PC-3 (cell line): ENCODE measurements at places on chromosomes 4 and X. TPM values are rescaled to one million over a fixed set of nuclear protein-coding genes. Genes with fewer than 3 reads are reported as not detected.

Gene NAT8L
- 1.6 and 2.0 TPM in 2 replicates for total RNA-seq

Gene ODAPH
- not detected in 2 replicates for total RNA-seq

Gene EMD
- 46.8 and 49.0 TPM in 2 replicates for total RNA-seq

Gene COPS4
- 49.5 and 58.3 TPM in 2 replicates for total RNA-seq

Gene UGDH
- total RNA-seq: 50.0 and 53.4 TPM in 2 replicates

Gene UCHL1
- 0.63 and 1.8 TPM in 2 replicates for total RNA-seq

Gene RS1
- not detected in 2 replicates for total RNA-seq

Gene ELF4
- total RNA-seq: 23.4 and 23.8 TPM in 2 replicates

Gene CYSLTR1
- total RNA-seq: not detected in 2 replicates

Gene ASB5
- not detected in 2 replicates for total RNA-seq

DNA sequence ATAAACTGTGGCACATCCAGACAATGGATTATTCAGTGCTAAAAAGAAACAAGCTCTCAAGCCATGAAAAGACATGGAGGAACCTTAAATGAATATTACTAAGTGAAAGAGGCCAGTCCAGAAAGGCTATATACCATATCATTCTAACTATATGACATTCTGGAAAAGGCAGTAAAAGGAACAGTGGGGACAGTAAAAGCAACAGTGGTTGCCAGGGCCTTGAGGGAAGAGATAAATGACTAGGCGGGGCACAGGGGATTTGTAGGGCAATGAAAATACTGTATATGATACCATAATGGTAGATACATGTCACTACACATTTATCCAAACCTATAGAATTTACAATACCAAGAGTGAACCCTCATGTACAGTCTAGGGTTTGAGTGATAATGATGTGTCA, 115.3 kb downstream of the ATP8A1 start:
- no peaks in the 10 kb centered on the region for H3K36me3 ChIP-seq
- no peak overlapping the region for H3K27ac ChIP-seq
- H3K27me3 ChIP-seq: no peaks in the 10 kb centered on the region

DNA sequence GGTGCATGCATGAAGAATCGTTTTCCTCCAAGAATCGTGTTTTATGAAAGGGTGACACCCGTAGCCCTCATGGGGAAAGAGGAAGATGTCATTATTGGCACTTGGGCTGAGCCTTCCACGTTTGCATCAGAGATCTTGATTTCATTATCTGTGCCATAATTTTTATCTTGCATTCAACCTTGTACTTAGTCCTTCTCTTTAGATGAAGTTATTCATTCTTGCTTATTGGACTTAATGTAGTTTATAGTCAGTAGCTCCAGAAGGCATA, 66.8 kb downstream of the GAB1 start:
- no peak overlapping the region for H3K4me3 ChIP-seq
- H3K27me3 ChIP-seq: no peaks in the 10 kb centered on the region
- H3K36me3 ChIP-seq: no peaks in the 10 kb centered on the region
- H3K27ac ChIP-seq: no peak overlapping the region
- DNase-seq: no peak

DNA sequence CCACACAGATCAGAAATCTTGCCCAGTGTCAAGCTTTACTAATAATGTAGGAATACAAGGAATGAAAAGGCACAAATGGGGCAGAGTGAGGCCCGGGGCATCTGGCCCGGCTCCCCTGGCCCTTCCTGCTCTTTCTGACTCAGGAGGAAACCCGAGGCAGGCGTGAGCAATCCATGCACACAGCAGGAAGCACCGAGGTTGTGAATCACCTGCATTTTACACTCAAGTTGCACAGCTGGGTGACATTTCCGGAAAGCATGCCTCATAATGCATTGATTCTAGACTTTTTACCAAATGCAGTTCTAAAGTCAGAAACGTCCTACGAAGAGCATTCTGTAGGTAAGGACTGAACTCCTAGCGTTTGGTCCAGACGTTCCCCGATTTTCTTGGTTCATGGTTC, 38.9 kb downstream of the PRIMPOL start:
- H3K36me3 ChIP-seq: no peaks in the 10 kb centered on the region
- H3K27me3 ChIP-seq: no peaks in the 10 kb centered on the region
- no peak overlapping the region for H3K4me3 ChIP-seq
- H3K27ac ChIP-seq: peak overlapping the region; percentile 81

DNA sequence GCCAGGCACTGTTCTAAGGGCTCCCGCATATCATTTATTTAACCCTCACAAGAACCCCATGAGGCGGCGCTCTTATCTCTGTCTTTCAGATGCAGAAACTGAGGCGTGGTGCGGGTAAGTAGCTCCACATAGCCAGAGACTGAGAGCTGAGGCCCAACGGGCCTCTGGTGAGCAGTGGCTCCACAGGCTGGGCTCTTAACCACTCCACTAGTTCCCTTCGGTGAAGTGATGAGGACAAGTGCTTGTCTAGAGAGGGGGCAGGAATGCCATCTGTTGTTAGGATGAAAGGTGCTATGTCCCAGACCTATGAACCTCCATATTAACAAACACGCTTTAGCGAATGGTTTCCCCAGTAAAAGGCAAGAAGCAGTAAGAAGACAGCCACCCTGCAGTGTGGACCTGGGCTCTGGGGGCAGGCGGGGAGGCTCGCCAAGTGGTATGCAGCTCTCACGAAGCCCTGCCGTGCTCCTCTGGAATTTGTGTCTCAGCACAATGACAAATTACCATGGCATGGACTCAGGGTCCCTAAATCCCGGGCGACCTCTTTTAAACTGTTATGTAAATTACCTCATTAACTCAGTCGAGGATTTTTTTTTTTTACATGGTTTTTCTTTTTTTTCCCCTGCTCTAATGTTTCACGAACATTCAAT, 20.9 kb upstream of the S100G start:
- H3K4me1 ChIP-seq: peaks cover 8% of the 10 kb centered on the region; the same call in 1 of the 2 replicates
- H3K4me3 ChIP-seq: no peak overlapping the region
- no peak for DNase-seq
- no peaks in the 10 kb centered on the region for H3K36me3 ChIP-seq

GRCh38 chr4:24674279-24674678, 89.9 kb upstream of the DHX15 start:
- no peak for DNase-seq
- H3K4me3 ChIP-seq: no peak overlapping the region
- no peak overlapping the region for H3K27ac ChIP-seq
- H3K36me3 ChIP-seq: no peaks in the 10 kb centered on the region
- no peaks in the 10 kb centered on the region for H3K27me3 ChIP-seq

DNA sequence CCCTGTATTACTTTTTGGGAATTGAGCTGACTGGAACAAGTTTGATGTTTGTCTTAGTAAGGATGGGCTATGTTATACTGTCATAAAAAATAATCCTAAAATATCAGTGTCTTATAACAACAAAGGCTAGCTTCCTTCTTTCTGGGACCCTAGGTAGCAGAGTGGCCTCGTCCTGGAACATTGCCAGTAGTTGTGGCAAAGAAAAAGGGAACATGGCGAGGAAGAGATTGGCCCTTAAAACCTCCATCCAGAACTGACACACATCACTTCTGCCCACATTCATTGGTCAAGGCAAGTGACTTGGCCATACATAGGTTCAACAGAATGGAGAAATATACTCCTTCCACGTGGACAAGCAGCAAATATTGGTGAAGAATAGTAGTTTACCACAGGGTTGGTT, 287.9 kb downstream of the PPP1R2C start:
- DNase-seq: no peak
- no peaks in the 10 kb centered on the region for H3K36me3 ChIP-seq

DNA sequence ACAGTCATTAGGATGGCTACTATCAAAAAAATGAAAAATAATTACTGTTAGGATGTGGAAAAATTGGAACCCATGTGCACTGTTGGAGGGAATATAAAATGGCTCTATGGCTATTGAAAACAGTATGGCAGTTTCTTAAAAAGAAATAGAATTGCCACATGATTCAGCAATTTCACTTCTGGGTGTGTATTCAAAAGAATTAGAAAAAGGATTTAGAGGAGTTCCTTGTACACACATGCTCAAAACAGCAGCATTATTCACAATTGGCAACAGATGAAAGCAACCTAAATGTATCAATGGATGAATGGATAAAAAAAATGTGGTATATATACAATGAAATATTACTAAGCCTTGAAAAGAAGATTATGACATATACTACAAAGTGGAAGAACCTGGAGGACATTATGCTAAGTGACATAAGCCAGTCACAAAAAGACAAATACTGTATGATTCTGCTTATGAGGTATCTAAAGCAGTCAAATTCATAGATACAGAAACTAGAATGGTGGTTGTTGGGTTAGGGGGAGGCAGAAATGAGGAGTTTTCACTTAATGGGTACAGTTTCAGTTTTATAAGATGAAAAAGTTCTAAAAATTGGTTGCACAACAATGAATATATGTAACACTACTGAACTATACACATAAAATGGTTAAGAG, 123.2 kb downstream of the ELOVL6 start:
- DNase-seq: no peak
- no peaks in the 10 kb centered on the region for H3K27me3 ChIP-seq
- H3K36me3 ChIP-seq: no peaks in the 10 kb centered on the region
- H3K4me1 ChIP-seq: no peaks in the 10 kb centered on the region
- no peak overlapping the region for H3K27ac ChIP-seq

- no peaks in the 10 kb centered on the region for H3K4me1 ChIP-seq
- H3K27ac ChIP-seq: no peak overlapping the region
- no peaks in the 10 kb centered on the region for H3K27me3 ChIP-seq
- DNase-seq: no peak
- H3K36me3 ChIP-seq: no peaks in the 10 kb centered on the region
Observed at GRCh38 chrX:1623691-1624090, 8.8 kb downstream of the ASMT start.

GRCh38 chrX:119147486-119147885, 19.9 kb upstream of the KIAA1210 start:
- H3K4me1 ChIP-seq: no peaks in the 10 kb centered on the region
- H3K27ac ChIP-seq: no peak overlapping the region
- H3K27me3 ChIP-seq: no peaks in the 10 kb centered on the region
- no peak for DNase-seq

DNA sequence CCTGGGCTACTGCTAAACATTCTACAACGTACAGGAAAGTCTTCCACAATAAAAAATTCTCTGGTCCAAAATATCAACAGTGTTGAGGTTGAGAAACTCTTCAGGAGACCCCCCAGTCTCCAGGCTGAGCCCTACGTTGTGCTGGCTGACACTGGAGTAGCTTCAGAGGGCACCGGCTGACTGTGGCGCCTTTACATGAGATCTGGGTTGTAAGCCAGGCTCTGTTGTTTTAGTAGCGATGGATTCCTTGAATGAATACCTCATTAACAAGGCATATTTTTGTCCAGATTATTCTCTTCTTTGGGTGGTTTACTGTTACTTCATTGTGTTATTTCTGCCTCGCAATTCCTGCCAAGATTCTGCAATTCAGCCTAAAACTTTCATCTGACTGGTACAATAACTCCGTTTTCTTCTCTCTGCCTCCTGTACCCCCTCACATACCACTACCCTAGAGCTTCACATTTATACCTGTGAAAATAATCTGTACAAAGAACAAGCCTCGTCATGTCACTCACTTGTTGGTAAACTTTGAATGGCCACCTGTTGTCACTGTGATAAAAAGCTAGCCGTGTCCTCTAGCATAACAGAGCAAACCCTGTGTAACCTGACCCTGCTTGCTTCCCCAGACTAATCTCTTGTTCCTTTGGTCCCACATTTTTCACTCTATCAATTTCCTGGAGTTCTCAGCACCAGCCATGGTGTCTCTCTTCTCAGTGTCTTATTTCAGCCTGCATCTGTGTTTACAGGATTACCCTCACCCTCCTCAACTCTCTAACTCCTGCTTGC, 1476.1 kb upstream of the TENM3 start:
- H3K4me3 ChIP-seq: no peak overlapping the region
- no peak overlapping the region for H3K27ac ChIP-seq
- no peaks in the 10 kb centered on the region for H3K4me1 ChIP-seq
- DNase-seq: no peak

- no peaks in the 10 kb centered on the region for H3K27me3 ChIP-seq
- peak; percentile 92 for DNase-seq
- H3K4me3 ChIP-seq: peak overlapping the region; percentile 48
- H3K4me1 ChIP-seq: peaks cover 22% of the 10 kb centered on the region
Observed at GRCh38 chr4:155906554-155907247, 3.2 kb downstream of the TDO2 start.

DNA sequence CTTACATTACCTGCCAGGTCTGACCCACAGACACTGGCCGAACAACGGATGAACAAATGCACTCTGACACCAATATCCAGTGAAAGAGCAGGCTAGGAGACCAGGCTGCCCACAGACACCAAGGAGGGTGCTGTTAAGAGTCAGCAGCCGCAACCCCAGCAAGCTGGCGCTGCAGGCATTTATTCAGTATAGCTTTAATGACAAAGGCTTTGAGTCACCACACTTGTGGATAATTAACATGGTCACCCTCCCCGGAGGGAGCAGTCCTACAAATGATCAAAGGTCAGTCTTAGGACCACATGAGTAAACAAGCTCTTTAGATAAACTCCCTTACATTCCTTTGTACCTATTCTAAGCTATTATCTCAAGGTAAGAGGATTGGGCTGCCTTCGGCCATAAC, 368.5 kb upstream of the GRID2 start:
- no peak overlapping the region for H3K4me3 ChIP-seq
- no peak for DNase-seq
- no peaks in the 10 kb centered on the region for H3K27me3 ChIP-seq

- no peaks in the 10 kb centered on the region for H3K27me3 ChIP-seq
- H3K4me3 ChIP-seq: no peak overlapping the region
- no peak overlapping the region for H3K27ac ChIP-seq
Observed at GRCh38 chrX:12443534-12444098, 305.3 kb downstream of the FRMPD4 start.

- peak overlapping the region; percentile 92 for H3K4me3 ChIP-seq
- peak overlapping the region; percentile 86 for H3K27ac ChIP-seq
- H3K4me1 ChIP-seq: peaks cover 9% of the 10 kb centered on the region; the same call in 1 of the 2 replicates
- H3K36me3 ChIP-seq: no peaks in the 10 kb centered on the region
- DNase-seq: no peak
Observed at GRCh38 chr4:128060121-128060698, 902 bp upstream of the LARP1B start.

DNA sequence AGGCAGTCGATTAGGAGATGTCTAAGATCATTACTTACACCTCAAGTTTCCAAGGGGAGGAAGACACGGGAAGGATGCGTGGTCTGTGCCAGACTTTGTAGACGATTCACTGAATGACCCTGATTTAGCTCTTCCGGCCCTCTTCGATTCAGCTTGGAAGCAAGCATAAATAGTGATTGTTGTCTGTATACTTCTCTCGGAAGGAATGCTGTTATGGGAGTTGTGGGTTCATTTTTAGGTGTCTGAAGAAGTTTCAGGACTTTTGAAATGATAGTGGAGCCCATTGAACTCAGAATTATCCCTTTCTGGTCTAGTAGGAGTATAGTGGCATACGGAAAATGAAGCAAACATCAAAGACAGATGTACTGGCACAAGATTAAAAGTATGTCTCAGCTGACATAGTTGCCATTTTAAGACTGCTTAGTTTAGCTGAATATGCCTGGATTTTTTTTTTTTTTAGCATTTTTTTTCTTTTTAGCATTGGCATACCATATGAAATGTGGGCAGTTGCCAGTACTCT, 1.0 kb upstream of the ANKRD17 start:
- peaks cover 26% of the 10 kb centered on the region for H3K4me1 ChIP-seq
- H3K27ac ChIP-seq: peak overlapping the region; percentile 92
- no peaks in the 10 kb centered on the region for H3K27me3 ChIP-seq
- no peaks in the 10 kb centered on the region for H3K36me3 ChIP-seq
- DNase-seq: no peak
- H3K4me3 ChIP-seq: peak overlapping the region; percentile 90

GRCh38 chrX:119694601-119695534, 1.9 kb upstream of the SEPTIN6 start:
- DNase-seq: no peak
- H3K4me3 ChIP-seq: no peak overlapping the region
- H3K4me1 ChIP-seq: peaks cover 11% of the 10 kb centered on the region
- H3K36me3 ChIP-seq: no peaks in the 10 kb centered on the region
- H3K27me3 ChIP-seq: no peaks in the 10 kb centered on the region
